ENCODE measurements at places on chromosomes 7 and 10.

DNA sequence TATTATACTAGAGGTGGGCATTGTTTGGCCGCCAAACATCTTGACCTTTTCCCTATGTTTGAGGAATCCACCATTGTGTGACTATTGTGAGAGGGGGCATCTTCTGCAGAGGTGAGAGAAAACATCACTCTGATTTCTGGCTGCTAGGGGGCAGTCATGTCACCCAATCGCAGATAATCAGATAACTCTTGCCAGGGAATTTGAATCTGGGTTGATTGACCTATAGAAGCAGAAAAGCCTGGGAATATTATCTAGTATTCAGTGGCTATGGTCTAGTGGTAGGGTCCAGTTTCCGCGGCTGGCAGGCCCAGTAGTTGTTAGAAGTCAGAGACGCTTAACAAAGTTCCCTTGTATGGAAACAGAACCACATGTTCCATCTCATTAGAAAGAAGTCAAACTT lies 808.5 kb downstream of the PHTF2 start:
- DNase-seq: no peak

- no peak for DNase-seq
Measured at GRCh38 chr10:126252884-126253610, 135.2 kb downstream of the ADAM12 start.

- no peak for DNase-seq
Measured at GRCh38 chr7:100090527-100091410, 2.0 kb downstream of the COPS6 start.

- DNase-seq: no peak
Measured at GRCh38 chr7:108053250-108053649, 50.3 kb upstream of the LAMB1 start.

- peak; percentile 31 for DNase-seq
Measured at GRCh38 chr7:79050603-79051002, 402.9 kb downstream of the MAGI2 start.

GRCh38 chr7:50706469-50706937 lies 76.2 kb downstream of the GRB10 start:
- DNase-seq: no peak

DNA sequence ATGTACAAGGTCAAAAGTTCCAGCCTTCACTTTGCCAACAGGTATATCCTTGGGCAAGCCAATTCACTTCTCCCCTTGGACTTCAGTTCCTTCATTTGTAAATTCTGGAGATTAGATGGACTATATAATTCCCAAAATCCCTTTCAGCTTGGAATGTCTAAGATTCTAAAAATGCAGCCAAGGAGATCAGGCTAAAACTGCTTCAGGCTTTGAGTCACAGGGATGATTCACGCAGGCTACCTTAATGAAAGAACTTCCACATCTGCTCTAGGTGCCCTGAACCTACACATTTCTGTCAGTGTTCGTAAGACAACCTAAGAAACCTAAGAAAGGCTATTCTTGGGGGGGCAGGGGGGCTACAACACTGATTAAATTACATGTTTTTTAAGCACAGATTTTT lies 7.1 kb downstream of the CPVL start:
- DNase-seq: no peak

DNA sequence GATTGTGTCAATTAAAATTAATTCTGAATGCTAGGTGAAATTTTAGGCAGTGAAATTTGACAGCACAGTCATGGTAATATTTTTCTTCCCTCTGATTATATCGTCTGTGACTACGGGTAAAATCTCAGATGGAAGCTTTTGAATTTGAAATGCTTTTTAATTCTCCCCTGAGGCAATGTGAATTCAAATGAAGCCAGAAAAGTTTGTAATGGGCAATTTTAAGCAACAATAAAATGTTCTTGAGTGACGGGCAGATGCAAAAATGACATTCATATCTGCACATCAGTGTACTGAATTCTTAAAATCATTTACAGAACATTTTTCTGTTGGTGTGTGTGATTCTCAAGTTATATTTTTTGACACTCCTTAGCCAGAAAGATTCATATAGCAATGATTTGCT lies 134.5 kb downstream of the NSUN6 start:
- no peak for DNase-seq

DNA sequence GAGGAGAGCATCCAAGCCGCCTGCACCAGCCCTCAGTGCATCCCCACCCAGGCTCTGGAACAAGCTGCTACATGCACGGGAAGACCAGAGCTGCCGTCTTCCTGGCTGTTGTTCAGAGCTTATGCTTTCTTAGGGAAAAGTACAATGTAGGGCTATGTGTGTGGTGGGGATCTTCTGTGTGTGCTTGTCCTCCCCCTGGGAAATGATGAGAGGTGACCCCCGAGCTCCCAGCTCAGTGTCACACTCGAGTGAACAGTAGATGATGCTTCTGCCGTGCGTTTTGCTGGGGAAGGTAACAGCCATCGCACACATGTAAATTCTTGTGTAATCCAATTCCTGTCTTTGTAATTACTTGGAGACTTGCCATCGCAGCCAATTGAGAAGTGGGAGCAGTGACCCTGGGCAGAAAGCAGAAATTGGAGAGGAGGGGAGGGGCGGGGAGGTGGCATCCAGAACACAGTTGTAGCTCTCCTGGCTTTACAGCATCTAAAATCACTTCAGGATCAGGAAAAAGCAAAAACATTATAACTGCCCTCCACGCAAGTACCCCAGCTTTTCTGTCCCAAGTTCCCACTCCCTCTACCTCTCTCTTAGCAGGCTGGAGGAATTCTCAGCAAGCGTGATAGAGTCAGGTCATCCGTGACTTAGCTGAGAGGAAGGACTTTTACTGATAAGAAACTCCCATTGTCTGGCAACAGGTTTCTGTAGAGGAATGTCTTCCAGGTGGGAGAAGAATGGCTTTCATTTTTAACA lies 149.6 kb downstream of the TCF7L2 start:
- peak; percentile 55 for DNase-seq

- no peak for DNase-seq
Measured at GRCh38 chr7:84624927-84625326, 430.3 kb upstream of the SEMA3A start.

DNA sequence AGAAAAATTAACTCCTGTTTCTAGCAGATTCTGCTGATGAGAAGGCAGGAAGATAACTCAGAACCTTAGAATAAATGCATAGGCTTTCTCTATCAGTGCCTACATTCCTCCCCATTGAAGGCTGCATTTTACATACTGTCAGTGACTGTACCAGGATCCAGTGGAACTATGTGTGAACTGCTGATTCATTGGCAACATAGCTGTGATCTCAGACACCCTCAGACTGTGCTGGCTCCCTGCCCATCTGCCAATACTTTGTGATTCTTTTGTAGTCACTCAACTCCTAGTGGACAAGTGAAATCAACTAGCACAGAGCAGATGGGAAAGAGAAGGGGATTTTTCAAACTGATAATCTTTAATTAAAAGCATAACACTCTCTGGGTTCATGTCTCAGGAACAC lies 375.8 kb downstream of the MDFIC start:
- DNase-seq: no peak

DNA sequence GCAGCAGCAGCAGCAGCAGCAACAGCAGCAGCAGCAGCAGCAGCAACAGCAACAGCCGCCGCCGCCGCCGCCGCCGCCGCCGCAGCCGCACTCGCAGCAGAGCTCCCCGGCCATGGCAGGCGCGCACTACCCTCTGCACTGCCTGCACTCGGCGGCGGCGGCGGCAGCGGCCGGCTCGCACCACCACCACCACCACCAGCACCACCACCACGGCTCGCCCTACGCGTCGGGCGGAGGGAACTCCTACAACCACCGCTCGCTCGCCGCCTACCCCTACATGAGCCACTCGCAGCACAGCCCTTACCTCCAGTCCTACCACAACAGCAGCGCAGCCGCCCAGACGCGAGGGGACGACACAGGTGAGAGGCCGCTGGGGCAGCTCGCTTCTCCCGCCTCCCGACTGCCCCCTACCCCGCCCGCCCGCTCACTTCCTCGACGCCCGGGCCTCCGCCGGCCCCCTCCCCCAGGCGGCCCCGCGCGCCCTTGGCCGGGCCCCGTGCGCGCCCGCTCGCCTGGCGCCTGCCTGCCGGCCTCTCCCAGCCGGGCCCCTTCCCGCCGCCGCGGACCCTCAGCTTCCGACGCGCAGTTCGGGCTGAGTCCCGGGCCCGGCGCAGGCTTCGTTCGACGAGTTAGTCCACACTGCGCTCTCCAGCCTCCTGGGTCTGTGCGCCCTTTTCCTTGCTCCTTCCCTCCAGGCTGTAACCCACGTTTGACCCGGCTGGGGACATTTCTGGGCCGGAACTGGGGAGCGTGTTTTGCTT lies 882 bp downstream of the DLX6 start:
- DNase-seq: no peak

- DNase-seq: no peak
Measured at GRCh38 chr7:151122796-151123157, 36.5 kb downstream of the AGAP3 start.

GRCh38 chr7:52436278-52436677 lies 599.2 kb upstream of the POM121L12 start:
- DNase-seq: no peak

DNA sequence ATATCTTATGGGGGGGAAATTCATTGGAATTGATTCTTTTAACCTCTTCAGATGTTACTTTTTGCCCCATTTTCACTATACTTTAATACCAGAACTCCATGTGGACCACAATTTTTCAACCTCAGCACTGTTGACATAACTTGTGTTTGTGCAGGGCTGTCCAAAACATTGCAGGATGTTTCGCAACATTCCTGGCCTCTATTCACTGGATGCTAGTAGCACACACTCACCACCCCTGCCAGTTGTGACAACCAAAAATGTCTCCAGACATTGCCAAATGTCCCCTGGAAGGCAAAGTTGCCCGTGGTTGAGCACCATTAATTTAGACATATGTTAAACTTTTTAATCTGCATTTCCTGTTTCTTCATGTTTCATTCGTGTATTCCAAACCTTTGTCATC lies 234.7 kb downstream of the GFRA1 start:
- DNase-seq: no peak

DNA sequence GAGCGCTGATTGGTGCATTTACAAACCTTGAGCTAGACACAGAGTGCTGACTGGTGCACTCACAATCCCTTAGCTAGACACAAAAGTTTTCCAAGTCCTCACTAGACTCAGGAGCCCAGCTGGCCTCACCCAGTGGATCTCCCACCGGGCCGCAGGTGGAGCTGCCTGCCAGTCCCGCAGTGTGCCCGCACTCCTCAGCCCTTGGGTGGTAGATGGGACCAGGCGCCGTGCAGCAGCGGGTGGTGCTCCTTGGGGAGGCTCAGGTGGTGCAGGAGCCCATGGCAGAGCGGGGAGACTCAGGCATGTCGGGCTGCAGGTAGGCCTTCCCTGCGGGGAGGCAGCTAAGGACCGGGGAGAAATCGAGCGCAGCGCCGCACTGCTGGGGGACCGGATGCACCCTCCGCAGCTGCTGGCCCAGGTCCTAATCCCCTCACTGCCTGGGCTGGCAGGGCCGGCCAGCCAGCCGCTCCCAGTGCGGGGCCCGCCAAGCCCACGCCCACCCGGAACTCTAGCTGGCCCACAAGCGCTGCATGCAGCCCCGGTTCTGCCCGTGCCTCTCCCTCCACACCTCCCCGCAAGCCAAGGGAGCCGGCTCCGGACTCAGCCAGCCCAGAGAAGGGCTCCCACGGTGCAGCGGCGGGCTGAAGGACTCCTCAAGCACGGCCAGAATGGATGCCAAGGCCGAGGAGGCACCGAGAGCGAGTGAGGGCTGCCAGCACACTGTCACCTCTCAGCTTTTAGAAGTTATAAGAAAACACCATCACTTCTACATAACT lies 128.9 kb downstream of the ZNF438 start:
- DNase-seq: no peak

GRCh38 chr7:128904381-128905197 lies 5.9 kb downstream of the KCP start:
- DNase-seq: peak; percentile 59

GRCh38 chr7:132009778-132010177 lies 453.4 kb upstream of the PODXL start:
- DNase-seq: no peak

DNA sequence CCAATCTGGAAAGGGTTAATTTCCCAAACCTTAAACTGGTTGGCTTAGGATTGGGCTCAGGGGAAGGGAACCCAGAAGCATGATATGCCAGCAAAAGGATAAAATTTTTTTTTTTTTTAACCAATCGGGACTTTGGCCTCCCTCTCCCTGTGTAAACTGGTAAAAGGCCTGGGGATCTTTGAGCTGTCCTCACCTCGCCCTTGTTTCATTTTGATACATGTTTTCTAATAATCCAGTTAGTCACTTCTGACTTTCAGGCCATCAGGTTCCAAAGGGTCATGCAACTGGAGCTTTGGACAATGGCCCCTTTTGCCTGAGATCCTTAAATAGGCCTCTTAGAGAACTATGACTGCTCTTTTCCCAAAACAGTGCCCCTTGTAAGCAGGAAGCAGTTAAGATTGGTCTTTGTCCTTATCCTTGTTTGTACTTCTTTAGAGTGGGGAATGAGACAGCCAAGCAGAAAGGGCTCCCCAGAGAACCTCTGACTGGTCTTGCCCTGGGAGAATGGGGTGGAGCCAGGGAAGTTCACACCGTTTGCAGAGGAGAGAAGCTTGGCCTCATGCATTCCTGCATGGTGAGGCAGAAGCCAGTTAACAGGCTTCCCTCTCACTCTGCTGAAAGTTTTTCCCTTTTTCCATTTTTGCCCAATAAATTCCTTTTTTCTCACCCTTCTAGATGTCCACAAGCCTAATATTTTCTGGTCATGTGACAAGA lies 424.2 kb upstream of the CNTNAP2 start:
- no peak for DNase-seq

- DNase-seq: no peak
Measured at GRCh38 chr7:34165466-34165865, 260.1 kb downstream of the BMPER start.

DNA sequence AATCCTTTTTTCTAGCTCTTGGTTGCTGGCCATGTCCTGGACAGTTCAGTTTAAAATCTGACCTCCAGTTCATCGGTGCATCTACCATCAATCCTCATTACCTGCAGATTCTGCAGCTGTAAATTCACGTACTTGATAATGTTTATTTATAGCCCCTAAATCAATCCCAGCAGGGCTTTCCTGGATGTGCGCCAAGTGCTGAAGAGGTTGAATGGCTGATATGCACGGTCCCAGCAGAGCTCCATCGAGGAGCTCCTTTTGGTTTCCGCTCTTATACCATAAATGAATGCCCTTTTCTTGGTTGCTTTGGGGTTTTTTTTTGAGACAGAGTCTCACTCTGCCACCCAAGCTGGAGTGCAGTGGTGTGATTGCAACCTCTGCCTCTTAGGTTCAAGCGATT lies 91.2 kb upstream of the CCZ1B start:
- DNase-seq: peak; percentile 75

DNA sequence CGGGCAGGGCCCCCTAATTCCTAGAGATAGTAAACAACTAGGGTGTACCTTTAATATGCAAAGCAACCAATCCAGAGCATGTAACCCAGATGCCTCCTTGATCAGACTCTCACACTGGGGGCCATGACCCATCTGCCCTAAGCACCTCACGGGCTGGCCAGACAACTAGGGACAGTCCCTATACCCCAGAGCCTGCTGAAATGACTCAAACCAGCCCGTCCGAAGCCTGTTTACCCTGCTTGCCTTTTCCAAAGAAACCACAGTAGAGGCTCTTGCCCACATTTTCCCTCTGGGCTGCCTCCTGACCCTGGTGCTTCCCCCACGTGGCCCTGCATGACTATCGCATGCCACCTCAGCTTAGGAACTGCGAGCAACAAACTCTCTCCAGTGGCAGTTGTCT lies 46.2 kb downstream of the RGS10 start:
- DNase-seq: no peak
